Islet precursor cell (in vitro differentiated cells): ENCODE measurements at places on chromosomes 6 and 20.

GRCh38 chr6:145819994-145820393 is 5.4 kb upstream of the FBXO30 start:
- no peak for DNase-seq

DNA sequence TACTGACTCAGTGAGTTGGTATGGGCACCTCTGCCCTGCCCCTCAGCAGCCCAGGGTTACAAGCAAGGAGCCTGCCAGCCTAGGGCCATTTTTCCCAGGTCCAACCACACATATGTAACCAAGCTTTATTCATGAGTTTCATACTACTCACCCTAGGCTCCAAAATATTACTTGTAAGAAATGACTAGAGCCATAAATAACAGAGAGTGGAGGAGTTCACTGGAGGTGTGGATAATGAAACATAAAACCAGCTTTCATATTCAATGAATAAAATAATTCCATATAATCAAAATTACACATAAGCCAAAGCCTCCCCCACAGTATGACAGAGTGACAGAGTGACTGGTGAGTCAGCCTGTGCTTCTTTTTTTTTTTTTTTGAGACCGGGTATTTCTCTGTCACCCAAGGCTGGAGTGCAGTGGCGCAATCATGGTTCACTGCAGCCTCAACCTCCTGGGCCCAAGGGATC is 229.8 kb upstream of the SASH1 start:
- no peak for DNase-seq

DNA sequence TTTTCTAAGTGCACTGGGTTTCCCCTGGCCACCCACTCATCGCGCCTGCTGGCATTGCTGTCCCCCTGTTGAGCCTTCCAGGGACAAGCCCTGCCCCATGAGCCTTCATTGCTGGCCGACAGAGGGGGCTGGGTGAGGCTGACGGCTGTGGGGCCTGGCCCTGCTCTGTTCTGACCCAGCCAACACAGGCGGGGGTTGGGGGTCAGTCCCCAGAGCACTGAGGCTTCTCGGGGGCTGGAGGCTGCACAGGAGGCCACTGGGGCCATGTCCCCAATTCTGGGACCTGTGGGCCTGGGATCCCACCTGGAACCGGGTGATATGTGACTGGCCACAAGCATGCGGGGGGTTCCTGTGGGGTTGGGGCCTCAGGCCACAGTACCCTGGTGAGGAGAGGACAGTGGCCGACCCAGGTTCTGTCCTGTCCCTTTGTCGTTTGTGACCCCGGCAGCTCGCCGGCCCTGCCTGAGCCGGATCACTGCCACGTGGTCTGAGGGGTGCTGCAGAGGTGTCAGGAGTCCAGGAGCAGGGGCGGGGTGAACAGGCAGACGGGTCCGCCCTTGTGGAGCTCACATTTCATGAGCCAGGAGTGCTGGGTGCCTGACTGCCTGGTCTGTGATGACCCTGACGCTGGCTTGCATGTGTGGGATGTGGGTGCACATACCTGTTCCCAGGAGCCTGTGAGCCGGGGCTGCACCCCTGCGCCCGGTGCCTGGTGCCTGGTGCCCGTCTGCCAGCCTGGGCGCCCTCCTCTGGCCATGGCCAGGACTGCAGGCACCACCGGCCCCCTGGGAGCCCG is 2.1 kb upstream of the COL20A1 start:
- DNase-seq: peak; percentile 80

- DNase-seq: no peak
Measured at GRCh38 chr20:44532981-44533331, 11.1 kb upstream of the SERINC3 start.

DNA sequence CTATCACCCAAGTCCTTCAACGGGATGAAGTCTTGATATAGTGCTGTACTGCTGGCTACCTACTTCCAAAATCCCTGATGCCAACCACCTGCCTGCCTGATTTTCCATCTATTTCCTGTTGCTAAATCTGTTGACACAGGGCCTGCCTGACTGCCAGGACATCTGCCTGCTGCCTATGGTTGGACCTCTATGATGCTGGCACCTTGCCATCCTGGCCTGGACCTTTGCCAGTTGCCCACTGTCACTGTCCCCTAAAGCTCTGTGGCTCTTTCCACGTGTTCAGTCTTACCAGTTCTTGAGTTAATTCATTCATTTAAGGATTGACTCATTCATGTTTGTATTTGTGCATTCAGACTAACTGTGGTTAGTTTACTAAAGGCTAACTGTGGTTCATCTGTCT is 9.2 kb upstream of the RGS17 start:
- no peak for DNase-seq

GRCh38 chr20:34385464-34385863 is 22.4 kb downstream of the ITCH start:
- no peak for DNase-seq

DNA sequence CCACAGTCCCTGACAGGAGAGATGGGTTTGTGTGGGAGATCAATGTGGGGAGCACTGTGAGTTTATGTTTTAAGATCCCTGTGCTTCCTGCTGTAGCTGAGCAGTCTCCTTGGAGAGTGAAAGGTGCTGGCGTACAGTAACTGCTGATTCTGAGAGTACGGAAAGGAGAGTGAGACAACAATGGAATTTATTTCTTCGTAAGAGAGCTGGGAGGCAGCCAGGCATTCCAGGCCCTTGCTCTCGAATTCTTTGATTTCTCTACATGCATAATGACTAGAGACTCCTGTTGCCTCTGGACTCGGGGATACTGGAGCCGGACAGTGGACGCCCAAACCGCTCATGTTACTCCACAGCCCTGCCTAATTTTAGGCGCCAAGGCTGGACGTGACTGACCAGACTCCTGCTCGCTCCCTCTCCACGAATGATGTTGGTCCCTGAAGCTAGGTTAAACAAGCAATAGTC is 131.0 kb upstream of the PHACTR1 start:
- no peak for DNase-seq

DNA sequence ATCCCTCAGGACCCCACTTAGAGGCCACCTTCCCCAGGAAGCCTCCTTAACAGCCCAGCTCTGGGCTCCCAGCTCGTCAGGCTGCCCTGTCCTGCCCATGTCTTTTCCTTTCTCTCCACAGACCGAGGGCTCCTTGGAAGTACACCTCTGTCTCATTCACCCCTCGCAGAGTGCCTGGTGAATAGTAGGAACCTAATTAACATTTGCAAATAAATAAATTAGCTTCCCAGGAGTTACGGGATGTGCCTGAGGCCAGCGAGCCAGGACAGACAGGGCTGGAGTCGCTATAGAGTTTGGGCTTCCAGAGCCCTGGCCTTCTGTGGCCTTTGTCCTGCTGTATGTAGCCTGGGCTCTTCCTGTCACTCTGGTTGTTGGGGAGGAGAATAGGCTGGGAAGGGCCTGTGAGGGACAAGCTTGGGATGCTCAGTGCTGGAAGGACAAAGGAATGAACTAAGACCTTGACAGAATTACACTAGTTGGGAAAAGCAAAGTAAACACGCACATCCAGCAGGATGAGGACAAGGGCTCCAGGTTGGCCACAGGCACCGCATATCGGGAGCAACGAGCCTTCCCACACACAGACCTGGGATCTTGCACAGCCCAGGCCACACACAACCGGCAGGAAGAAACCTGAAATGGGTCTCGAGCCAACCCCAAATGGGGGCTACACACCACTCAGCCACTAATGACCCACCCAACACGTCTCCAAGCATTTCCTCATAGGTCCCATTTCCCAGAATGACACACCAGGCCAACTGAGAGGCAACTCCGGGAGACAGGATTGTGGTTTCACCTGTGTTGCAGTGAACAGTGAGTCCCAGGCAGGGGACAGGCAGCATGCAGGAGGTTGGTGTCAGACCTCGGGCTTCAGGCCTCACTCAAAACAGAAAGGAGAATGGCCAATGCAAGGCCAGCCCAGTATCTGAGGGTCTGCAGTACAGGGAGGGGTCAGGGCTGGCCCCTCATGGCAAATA is 9.7 kb downstream of the MAP1LC3A start:
- no peak for DNase-seq

- peak; percentile 70 for DNase-seq
Measured at GRCh38 chr6:166626177-166627032, 646 bp downstream of the RPS6KA2 start.

GRCh38 chr6:75602246-75603105 is 796 bp downstream of the SENP6 start:
- DNase-seq: peak; percentile 74

- DNase-seq: no peak
Measured at GRCh38 chr6:106569428-106569827, 59.9 kb downstream of the RTN4IP1 start.

DNA sequence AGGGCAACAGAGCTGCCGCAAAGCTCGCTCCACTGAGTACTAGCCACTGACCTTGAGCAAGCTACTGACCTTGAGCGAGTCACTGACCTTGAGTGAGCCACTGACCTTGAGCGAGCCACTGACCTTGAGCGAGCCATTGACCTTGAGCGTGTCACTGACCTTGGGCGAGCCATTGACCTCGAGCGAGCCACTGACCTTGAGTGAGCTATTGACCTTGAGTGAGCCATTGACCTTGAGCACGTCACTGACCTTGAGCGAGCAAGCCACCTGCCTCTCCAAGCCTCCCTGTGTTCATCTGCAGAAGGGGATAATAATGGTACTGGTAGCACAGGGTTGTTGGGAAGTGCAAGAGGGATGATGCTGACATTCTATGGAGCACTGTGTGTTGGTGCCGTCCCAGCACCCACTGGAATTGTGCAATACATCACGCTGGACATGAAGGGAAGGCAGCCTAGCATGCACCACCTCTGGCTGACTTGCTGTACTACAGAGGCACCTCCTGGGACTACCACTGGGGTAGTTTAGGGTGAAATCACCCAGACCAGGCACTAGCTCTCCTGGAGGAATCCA is 60.2 kb downstream of the CTCFL start:
- DNase-seq: no peak

GRCh38 chr6:82073484-82073883 is 174.1 kb downstream of the IBTK start:
- no peak for DNase-seq

- DNase-seq: no peak
Measured at GRCh38 chr6:66553441-66553840, 846.4 kb upstream of the EYS start.

GRCh38 chr6:90574610-90575009 is 12.3 kb downstream of the MAP3K7 start:
- DNase-seq: no peak

GRCh38 chr20:40945754-40946450 is 82.7 kb upstream of the TOP1 start:
- DNase-seq: peak; percentile 87

- DNase-seq: peak; percentile 90
Measured at GRCh38 chr6:117536317-117536716, 53.8 kb downstream of the DCBLD1 start.

DNA sequence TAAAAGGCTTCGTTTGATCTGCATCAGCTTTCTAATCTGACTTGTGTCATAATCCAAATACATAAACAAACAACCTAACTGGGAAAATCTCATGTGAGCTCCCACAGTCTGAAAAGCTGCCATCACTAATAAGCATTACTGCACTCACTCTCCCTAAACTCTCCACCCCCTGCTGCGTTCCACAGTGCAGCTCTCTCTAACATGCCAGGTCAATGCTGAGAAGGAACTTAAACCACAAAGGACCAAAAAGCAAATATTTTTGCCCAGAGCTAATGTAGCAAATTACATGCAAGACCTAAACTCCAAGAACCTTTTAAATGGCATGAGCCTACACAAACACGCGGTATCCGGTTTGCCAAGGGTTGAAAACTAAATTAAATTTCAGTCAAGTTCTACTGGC is 542.3 kb upstream of the JARID2 start:
- DNase-seq: no peak

DNA sequence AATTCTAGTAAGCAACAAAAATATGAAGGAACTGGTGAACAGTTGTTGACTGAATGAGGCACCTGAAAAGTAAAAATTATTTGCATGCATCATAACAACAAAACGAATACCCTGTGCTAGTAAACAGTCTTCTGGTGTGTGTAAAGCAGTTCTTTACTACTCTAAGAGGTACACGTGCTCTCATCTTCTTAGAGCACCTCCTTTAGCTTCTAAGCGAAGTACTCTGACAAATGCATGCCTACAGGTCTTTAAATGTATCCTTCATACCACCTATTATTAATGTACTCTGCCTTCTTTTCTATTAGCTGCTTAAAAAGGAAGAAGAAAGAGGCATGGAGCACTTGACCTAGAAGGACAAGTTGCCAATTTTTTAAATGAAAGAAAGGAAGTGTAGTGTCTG is 32.2 kb upstream of the MYB start:
- no peak for DNase-seq

DNA sequence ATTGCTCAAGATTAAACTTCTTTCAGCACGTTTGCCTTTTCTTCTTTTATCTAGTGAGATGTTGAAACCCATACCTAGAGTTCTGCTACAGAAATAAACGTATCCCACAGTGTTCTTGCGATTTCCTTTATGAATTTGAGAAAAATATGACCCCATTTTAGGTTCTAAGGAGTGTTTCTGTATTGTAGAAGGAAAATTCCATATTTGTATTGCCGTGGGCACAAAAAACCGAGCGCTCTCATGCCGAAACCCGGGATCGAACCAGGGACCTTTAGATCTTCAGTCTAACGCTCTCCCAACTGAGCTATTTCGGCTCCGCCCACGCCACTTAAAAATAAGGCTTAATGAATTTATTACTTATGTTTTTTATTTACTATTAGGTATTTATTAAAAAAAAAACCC is 23.7 kb downstream of the ZNF311 start:
- peak; percentile 67 for DNase-seq

DNA sequence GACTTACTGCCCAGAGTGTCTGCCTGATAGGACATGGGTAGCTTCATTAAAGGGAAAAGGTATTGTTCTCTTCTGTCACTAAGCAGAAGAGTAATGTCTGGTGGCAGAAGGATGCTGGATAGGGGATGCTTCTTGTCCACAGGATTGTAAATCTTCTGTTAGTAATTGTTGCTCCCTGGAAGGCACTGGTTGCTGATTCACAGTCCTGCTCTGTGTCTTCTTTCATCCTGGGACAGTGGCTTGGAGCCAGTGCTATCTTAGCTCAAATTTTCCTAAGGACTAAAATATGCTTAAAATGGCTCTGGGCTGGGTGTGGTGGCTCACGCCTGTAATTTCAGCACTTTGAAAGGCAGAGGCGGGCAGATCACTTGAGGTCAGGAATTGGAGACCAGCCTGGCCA is 48.0 kb downstream of the SYTL3 start:
- peak; percentile 82 for DNase-seq

DNA sequence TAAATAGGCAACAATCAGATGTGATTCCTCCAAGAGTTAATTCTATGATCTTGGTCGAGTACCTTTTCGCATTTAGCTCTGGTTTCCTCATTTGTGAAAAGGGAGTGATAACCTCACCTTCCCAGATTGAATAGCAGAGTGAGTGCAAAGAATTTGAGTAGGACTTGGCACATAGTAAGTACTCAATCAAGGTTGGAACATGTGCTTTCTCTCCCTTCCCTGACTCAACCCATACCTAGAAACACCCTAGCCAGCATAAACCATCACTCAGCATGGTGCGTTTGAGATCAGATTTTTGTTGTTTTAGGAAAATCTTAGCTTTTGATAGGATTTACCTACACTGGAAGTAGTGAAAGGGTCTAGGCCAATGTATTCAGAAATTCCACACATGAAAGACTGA is 333.4 kb upstream of the NT5E start:
- no peak for DNase-seq

DNA sequence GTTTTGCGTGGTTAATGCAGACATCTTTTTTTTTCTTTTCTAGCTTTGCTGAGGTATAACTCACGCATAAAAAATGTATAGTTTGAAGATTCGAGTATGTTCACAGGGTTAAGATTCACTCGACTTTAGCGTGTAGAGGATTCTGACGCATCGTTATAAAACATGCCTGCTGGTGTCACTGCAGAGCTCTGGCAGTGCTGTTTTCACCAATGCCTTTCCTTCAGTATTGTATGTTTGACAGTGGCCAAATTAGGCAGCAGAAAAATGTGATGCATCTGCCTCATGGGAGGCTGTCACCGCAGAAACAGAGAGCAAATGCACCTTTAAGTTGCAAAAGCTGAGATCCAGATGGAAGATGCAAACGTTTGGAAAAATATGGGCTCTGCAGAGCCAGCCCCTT is 18.0 kb upstream of the SIRPB2 start:
- DNase-seq: no peak
